GM12878 (cell line): ENCODE measurements at places on chromosomes 7 and 10. TPM values are rescaled to one million over a fixed set of nuclear protein-coding genes. Genes with fewer than 3 reads are reported as not detected.

GRCh38 chr7:157730614-157731013, 393.8 kb downstream of the DNAJB6 start:
- no peak for DNase-seq

FXYD4 gene
- not detected in 2 replicates for total RNA-seq

DNA sequence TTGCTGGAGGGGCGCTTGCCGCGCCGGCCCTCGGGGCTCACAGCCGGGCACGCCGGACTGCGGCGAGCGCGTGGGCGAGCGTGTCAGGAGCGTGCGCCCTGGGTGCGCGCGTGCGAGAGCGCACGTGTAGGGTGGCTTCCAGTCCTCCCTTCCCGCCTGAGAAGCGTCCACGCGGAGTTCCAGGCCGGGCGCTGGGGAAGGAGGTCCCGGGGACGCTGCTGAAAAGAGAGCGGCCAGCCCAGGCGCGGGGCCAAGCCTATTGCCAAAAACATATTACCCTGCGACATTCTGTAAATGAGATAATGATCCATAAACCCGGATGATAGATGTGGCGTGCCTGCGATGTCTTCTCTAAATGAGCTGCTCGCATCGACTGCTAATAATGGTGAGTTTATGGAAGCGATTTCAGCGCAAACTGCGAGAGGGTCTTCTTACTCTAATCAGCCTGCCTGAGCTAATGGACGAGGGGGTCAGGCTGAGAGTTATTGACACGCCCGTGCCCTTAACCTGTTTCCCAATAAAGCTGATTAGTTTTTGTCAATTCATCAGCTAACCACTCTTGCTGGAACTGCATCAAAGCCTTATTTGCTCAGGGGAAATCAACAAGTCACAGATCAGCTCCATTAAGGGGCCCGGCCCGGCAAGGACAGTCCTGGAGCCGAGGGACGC, 8.0 kb upstream of the MNX1 start:
- DNase-seq, result no peak

RPEL1 gene
- total RNA-seq, result not detected in 2 replicates

DNA sequence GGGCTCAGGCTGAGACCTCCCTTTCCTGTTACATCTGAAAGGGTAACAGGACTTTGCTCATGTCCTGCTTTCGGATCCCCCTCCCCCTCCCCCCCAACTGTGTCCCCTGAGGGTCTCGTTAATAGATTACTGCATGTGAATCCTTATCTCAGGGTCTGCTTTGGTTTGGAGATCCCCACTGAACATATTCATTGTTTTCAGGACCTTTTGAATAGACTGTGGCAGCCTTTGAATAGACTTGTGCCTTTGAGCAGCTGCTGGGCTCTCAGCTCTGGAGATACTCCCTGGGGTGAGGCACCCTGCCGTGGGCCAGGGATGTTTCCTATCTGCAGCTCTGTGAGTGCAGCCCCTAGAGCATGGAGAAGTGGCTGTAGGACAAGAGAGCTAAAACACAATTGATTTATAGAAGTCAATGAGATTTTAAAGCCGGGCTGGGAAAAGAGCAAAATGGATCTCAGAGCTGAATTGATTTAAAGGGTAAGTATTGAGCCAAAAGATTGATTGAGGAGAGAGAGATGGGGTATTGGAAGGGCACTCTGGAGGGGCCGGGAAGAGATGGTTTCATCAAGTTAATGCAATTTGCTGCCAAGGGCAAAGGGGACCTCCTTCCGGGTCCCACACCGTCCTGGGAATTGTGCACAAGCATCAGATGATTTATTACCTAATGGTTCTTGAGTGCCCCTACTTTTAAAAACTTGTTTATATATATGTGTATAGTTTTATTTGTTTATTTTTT, 9.9 kb downstream of the ARHGAP22 start:
- no peak for DNase-seq

- no peak for DNase-seq
Observed at GRCh38 chr7:42342381-42342780, 105.4 kb upstream of the GLI3 start.

C10orf95 gene
- 0.19 and 0.33 TPM in 2 replicates for total RNA-seq

DNA sequence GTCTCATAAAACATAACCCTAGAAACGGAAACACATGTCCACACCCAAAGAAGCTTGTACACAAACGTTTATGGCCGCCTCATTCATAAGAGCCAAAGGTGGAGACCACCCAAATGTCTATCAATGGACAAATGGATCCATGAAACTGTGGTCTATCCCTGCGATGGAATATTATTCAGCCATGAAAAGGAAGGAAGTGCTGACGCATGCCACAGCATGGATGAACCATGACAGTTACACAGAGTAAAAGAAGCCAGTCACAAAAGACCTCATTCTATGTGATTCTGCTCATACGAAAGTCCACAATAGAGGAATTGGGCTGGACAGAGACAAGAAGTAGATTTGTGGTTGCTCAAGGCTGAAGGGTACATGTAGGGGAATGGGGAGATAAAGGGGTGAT, 10.8 kb downstream of the CHST15 start:
- no peak for DNase-seq

DNA sequence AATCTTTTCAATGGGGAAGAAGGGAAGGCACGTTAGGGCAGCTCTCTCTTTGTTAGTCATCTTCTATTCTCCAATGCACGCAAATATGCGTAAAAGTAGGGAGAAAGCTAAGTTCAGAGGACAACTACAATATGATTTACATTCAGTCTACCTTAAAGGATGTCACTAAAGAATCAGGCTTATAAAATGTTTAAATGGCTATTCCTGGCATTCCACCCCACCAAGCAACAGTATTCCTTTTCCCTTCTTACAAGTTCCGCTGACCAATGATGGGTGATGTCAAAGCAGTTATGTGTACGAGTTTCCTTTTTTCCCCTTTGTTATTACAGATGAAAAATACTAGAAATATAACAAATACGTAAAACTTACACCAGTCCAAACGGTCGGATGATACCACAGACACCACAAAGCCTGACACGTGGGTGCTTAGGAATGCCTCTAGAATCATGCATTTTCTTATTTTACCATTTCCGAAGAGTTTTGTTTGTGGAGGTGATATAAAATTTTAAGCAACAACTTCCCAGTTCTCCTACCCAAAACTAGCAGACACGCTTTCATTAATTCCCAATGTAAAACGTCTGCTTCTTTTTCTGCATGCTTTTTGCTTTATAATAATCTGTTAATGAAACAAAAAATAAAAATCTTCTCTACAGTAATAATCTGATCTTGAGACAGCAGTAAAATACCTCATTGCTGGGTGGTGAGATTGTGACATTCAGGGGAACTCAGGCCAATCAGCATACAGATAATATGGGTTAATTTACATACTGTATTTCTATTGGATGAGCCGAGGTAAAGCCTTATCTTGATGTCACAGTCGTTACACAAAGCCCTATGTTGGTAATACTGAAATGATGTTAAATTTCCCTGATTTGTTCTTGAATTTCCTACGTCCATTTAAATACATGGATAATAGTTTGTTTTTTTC, 708 bp upstream of the GPR85 start:
- DNase-seq, result no peak

COBL gene
- total RNA-seq, result 0.03 and 0.21 TPM in 2 replicates

GPR37 gene
- total RNA-seq, result not detected in 2 replicates

CALN1 gene
- 1.9 and 2.6 TPM in 2 replicates for total RNA-seq

BTBD16 gene
- total RNA-seq, result not detected in 2 replicates

- no peak for DNase-seq
Observed at GRCh38 chr7:116641551-116642153, 30.3 kb upstream of the MET start.

PRSS58 gene
- total RNA-seq, result not detected in 2 replicates

- no peak for DNase-seq
Observed at GRCh38 chr7:17319164-17320101, 21.0 kb downstream of the AHR start.

GRCh38 chr10:63241841-63242281, 108.7 kb downstream of the NRBF2 start:
- DNase-seq, result no peak

ABCB1 gene
- 2.5 and 2.6 TPM in 2 replicates for total RNA-seq

GRCh38 chr10:31028081-31028480, 3.6 kb downstream of the ZNF438 start:
- no peak for DNase-seq

DNA sequence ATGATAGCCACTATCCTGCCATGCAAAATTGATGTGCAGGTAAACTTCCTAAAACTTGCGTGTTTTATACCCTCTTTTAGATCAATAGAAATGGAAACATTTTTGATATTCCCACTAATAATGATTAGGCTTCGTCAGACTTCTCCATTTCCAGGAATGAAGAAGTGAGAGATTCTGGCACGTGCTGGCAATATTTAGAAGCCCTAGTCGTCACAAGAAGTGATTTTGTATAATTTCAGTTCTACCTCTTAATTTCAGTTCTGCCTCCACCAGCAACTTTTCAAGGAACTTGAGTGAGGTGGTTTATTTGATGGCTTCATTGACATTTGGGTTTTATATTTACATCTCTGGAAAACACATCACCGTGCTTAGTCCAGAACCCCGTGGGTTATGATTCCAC, 61.9 kb downstream of the MRC1 start:
- no peak for DNase-seq

DNA sequence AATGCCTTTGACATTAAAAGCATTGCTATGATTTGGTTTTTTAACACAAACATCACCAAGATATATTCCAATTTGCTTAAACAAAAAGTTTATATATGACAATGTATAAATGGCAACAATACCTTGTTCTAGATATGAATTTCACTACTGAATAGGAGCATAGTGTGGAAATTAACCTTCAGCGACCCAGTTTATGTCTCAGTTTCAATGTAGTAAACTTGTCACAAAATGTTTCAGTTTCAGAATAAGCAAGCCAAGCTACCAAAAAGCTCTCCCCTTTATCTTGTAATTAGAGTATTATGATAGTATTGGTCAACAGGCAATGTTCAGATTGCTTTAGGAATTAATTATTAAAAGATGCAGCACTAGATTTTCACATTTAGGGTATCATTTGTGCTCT, 99.6 kb upstream of the PCDH15 start:
- peak; percentile 9 for DNase-seq

STEAP2 gene
- total RNA-seq, result 1.5 and 2.1 TPM in 2 replicates

DNA sequence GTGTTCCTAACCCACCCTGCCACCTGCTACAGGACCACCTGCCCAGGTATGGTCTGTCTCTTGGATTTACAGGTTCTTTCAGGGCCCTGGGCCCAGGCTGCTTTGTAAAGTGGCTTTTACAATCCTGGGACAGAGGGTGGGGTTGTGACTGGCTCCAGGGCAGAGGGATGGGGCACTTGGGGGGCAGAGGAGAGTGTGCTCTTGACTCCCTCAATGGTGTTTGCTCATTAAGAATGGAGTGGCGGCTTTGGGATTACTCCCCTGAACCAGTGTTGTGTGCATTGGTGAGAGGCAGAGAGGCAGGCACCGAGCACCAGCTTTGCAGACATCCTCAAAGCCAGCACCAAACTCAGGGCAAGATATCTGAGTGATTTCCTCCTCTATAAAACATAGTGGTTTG, 43.5 kb downstream of the VWA2 start:
- DNase-seq, result no peak

DNA sequence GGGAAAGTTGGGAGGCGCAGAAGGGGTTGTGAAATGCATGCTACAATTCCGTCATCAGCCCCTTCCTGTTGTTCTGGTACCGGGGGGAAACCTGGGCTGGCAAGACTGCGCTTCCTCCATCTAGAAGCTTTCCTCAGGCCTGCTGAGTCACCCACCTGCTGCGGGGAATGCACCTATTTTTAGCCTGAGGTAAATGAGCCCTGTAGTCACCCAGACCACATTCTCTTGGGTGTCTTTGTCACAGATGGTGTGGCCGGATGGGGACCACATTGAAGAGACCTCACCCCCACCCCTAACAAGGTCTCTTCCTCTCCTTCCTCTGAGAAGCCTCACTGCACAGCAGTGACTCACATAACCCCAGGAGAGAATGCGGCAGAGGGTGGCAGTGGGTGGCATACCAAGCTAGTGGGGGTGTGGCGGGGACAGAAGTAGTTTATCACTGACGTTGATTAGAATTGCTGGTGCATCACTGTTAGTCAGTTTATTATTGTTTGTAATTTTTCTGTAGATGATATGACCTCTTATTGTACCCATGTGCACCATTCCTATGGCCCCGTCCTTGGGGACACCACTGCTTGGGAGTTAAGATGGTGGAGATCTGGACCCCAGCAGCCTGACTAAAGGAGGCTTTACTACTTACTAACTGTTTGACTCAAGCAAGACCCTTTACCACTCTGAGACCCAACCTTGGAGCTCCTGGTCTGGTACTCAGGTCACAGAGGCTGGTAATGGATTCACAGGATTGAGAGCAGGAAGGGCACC, 83.0 kb upstream of the DUSP5 start:
- peak; percentile 99 for DNase-seq

RHOBTB1 gene
- 0.21 TPM in 1 of 2 replicates, not detected in the other for total RNA-seq

- no peak for DNase-seq
Observed at GRCh38 chr7:121105262-121105661, 116.8 kb downstream of the CPED1 start.

- DNase-seq, result no peak
Observed at GRCh38 chr7:3579638-3580219, 278.7 kb downstream of the SDK1 start.

DNA sequence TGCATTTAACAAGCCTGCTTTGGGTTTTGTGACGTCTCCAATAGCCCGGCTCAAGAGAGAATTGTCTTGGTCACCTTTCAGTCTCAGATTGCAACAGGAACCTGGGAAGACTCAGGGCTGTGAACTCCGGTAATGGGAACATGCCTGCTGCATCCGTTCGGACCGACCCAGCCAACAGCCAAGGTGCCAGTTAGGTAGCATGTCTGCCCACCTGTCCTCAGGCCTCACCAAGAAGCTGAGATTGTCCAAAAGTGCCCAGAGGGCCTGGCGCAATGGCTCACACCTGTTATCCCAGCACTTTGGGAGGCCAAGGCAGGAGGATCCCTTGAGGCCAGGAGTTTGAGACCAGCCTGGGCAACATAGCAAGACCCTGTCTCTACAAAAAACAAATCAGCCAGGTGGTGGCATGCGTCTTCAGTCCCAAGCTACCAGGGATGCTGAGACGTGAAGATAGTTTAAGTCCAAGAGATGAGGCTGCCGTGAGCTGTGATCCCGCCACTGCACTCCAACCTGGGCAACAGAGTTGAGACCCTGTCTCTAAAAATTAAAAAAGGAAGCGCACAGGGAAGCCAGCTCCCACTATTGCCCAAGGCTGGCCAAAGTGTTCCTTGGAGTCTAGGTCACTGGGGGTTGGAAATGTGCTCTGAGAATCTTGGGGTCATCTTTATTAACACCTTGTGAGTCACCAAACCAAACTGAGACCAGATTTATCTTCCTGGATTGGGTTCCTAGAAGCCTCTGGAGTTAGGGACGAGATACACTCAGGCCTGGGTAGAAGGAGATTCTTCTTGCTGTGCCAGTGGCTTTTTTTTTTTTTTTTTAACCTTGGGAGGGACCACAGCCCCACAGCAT, 26.9 kb downstream of the BAG3 start:
- DNase-seq, result no peak

GRCh38 chr7:67692425-67692824, 695.8 kb downstream of the TYW1 start:
- no peak for DNase-seq

- DNase-seq, result no peak
Observed at GRCh38 chr10:3961082-3961481, 176.1 kb upstream of the KLF6 start.

STAG3 gene
- 78.7 and 81.7 TPM in 2 replicates for total RNA-seq

PSD gene
- total RNA-seq, result 0.16 and 0.56 TPM in 2 replicates

MORN4 gene
- total RNA-seq, result 1.3 and 2.2 TPM in 2 replicates

- DNase-seq, result no peak
Observed at GRCh38 chr7:96182424-96183158, 139.3 kb downstream of the SLC25A13 start.

- DNase-seq, result no peak
Observed at GRCh38 chr7:95106401-95106800, 199.0 kb downstream of the PPP1R9A start.
